ENCODE measurements at places on chromosomes 4 and X. TPM values are rescaled to one million over a fixed set of nuclear protein-coding genes. Genes with fewer than 3 reads are reported as not detected.

- DNase-seq, result no peak
Observed at GRCh38 chr4:120837656-120838055, 84.9 kb downstream of the PRDM5 start.

DNA sequence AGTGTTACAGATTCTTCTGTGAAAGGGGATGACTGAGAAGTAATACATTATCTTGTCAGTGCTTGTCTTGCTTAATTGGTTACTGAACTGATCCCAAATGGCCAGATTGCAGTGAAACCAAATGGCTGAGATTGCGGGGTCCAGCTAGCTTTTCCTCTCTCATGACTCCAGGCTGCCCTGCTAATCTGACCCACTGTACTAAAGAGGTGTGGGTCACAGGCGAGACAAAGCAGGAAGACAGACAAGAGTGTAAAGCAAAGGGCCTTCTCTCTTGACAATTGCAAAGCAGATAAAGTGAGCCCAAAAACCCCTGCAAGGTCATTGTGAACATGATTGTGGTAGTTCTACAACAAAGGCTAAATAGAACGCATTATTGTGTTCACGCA is 2.1 kb downstream of the TMEM150C start:
- no peak for DNase-seq

DNA sequence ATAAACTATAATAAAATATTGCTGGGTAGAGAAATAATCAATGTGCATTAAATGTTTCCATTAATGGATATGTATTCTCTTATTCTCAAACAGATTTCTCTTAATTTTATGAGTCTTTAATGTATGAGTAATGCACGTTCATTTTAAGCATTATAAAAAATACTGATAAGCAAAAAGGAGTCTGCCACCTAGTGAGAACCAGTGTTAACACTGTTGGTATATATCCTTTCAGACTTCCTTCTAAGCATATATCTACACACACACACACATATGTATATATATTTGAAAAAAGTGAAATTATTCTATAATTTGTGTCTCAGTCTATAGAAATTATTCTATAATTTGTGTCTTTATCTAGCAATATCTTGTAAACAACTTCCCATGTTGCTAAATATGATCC is 49.9 kb upstream of the MTMR1 start:
- DNase-seq, result no peak

The MAGEA11 gene
- total RNA-seq, result not detected

- no peak for DNase-seq
Observed at GRCh38 chr4:77001907-77002306, 52.4 kb downstream of the SEPTIN11 start.

GRCh38 chr4:85151371-85151770 is 184.9 kb upstream of the WDFY3 start:
- DNase-seq, result no peak

The ASB5 gene
- total RNA-seq, result 360 TPM

DNA sequence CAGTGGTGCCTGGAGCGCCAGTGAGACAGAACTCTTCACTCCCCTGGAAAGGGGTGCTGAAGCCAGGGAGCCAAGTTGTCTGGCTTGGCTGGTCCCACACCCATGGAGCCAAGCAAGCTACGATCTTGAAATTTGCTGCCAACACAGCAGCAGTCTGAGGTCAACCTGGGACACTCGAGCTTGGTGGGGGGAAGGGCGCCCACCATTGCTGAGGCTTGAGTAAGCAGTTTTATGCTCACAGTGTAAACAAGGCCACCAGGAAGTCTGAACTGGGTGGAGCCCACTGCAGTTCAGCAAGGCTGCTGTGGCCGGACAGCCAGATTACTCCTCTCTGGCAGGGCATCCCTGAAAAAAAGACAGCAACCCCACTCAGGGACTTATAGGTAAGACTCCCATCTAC is 149.5 kb downstream of the EDA2R start:
- no peak for DNase-seq

The BTK gene
- 1.2 TPM for total RNA-seq

DNA sequence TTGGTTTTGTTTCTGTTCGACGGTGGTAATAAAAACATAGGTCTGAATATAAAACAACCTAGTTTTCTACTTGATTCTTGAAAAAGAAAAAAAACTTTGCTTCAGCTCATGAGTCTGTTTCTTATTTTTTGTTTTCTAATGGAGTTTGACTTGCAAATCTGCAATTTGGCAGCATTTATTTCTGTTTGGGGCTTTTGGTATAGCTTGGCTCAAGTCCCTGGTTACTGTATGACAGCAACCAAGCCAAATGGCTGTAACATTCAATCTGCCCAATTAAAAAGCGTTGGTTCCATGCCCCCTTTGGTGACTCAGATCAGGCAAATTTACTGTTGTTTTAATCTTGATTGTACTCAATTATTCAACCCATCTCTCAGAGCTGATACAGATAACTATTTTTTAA is 263.4 kb downstream of the GRIA3 start:
- DNase-seq, result no peak

The CYP2U1 gene
- total RNA-seq, result 4.5 TPM

All from psoas muscle (tissue), 8 donors.